ENCODE measurements at places on chromosomes 3 and 15.

DNA sequence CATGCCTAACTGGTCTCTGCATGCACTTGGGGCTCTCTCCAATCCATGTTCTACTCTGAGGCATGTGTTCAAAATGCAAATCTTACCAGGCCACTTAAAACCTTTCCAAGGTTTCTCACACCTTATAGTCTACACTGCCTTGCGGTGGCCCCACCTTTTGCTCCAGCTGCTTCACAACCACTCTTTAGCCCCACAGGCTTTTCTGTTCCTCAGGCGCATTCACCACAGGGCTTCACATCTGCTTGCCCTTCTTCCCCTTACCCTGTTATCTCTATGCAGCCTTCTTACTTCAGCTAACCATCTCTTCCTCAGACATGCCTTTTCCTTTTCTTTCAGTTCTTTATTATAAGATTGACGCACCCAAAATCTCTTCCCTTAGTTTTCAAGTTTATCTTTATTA, 37.8 kb downstream of the MINDY4B start:
- DNase-seq, result no peak

DNA sequence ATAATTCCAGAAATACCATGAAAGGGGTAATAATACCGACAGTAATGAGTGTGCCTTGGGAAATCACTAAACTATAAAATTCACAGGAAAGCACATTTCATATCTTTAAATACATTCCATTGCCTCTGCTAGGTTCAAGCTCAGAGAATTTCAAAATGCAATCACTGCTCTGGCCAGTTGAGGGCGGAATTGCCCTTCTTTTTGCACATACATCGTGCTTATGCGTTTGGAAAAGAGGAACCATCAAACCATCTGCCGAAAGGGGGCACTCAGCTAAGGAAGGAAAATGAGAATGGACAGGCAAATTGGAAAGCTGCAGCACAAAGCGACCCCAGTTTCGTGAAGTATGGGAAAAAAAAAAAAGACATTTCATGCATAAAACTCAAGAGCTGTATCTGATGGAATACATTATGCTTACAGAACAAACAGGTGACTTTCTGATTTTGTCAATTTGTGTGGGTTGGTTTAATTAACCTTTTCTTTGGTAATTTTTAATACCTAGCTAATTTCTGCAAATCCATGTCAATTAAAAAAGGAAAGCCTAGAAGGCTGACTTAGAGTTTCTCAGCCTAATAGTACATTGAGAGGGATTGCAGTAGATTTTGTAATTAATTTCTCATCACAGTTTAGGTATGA, 61.4 kb downstream of the TUSC7 start:
- DNase-seq, result peak; percentile 86

DNA sequence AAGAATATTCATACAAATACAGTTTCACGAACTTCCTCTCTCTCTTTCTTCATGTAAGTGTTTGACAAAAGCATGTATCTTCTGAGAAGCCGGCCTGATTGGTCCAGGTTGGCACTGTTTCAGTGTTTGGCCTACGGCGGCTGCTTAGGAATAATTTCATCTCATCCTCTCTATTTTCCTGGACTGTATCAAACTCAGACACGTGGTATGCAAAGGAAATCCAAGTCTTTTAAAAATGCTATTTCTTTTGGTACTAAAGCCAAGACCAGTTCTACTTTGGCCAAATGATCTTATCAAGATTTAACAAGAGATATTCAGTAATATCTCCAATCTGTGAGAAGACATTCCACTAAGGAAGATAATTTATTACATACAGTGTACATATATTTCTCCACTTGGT, 152.8 kb downstream of the TIGIT start:
- no peak for DNase-seq

- no peak for DNase-seq
Measured at GRCh38 chr3:55790596-55791350, 303.7 kb upstream of the WNT5A start.

DNA sequence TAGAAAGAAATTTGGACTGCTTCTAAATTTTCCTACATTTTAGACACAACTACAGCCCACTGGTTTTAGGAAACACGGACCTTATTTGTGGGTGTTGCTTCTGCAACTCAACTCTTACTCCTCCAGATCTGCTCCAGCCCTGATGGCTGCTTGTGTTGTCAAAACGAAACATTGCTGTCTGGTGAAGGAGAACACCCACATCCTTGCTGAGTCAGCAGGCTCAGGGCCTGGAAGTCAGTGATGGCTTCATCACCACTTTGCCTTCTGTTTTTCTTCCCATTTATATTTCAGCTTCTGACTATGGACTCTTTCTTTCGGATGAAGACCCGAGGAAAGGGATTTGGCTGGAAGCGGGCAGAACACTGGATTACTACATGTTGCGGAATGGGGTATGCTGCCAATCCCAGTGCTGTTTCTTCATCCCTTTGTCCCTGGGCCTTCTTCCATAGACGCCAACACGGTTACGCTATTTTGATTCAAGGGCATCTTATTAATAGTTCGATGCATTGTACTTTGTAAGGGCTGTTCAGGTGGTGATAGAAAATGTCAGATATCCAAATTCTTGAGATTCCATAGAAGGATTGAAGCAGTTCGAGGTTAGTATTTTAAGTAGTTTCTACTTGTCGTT, 392.6 kb upstream of the TPM1 start:
- no peak for DNase-seq
